WERI-Rb-1 (cell line): ENCODE measurements at places on chromosomes 7 and 10.

- DNase-seq, result no peak
These were observed at the start of gene TMEM225B for GRCh38 chr7:99597762-99598501. Gene TMEM225B, plus strand, starts transcription at chr7:99598267. Its CDS starts 6,122 bp downstream, at chr7:99604389.

GRCh38 chr7:80781561-80781979, 137.3 kb downstream of the SEMA3C start:
- DNase-seq, result no peak

DNA sequence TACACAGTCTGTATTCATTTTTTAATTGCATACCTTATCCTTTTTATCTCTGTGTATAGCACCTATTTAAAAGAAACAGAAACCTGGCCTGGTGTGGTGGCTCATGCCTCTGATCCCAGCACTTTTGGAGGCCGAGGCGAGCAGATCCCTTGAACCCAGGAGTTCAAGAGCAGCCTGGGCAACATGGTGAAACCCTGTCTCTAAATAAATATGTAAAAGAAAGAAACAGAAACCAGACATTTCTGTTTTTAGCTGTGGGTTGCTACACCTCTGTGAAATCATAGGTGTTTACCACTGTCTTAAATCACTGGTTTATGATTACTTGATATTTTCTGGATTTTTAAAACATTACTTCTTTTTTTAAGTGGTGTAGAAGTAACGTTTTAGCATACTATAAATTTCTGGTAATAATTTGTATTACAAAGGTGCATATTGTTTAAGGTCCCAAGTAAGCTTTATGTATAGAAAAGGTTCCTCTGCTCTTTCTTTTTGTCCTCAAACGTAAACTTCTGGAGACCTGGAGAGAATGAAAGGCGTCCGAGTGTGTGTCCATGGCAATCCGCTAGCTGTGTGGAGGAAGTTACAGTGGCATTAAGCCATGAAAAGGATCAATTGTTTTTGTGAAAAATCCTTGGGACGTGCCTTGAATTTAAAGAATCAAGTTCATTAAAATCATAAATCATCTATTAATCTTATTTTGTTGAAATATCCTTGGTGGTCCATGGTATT, 41.1 kb downstream of the PTPRZ1 start:
- no peak for DNase-seq

DNA sequence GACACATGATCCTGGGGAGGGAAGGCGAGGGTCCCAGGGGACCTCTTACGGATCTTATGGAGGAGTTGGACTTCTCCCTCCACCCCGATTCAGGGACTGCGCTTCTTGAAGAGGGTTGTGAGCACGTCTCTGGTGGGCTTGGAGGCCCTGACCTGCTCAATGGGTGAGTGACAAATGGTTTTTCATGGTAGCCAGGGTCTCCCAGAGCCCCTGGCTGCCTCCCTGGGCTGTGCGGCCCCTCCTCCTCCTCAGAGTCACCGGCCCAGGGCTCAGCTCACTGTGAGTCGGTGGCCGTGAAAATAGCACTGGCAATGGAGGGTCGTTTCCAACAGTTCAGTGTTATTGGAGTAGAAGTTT, 26.6 kb downstream of the INPP5A start:
- no peak for DNase-seq

- no peak for DNase-seq
These were observed 91.3 kb upstream of the NPY start for GRCh38 chr7:24192691-24193090.

DNA sequence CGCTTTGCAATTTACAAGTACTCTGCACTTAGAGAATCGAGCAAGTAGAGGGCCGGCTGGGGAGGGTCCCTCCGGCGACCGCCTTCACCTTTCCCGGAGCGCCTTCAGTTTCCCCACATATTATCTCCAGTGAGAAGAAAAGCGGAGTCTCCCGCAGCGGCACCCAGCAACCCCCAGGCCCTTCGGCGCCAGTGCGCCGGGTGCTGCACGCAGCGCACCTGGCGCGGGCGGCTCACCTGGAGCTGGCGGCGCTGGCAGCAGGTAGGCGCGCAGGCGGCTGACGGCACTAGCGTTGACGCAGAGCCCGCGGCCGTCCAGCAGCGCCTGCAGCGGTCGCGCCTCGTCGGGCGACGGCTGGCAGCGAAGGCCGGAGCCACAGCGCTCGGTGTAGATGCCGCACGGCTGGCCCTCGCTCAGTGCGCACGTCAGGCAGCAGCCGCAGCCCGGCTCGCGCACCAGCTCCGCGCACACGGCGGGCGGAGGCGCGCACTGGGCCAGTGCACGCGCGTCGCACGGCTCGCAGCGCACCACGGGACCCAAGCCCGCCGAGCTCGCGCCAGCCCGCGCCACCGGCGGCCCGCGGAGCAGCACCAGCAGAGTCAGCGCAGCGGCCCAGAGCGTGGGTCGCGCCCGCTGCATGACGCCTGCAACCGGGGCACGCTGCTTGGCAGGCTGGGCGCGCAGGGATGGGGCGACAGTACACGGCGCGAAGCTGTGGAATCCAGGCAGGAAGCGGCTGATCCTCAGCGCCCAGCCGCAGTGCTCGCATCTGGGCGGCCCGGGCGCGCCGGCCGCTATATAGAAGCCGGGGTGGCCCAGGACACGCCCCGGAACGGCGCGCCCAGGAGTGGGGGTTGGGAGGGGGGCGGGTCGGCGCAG, at the start of gene IGFBP3:
Gene IGFBP3, minus strand, starts transcription at position 771 of the 879 bp plus-strand sequence. Its CDS starts 132 bp downstream, at position 639.
- DNase-seq, result peak; percentile 41

GRCh38 chr10:131774681-131775085, 126.1 kb upstream of the PPP2R2D start:
- no peak for DNase-seq

GRCh38 chr10:131960631-131961046, 21.1 kb downstream of the BNIP3 start:
- DNase-seq, result no peak

DNA sequence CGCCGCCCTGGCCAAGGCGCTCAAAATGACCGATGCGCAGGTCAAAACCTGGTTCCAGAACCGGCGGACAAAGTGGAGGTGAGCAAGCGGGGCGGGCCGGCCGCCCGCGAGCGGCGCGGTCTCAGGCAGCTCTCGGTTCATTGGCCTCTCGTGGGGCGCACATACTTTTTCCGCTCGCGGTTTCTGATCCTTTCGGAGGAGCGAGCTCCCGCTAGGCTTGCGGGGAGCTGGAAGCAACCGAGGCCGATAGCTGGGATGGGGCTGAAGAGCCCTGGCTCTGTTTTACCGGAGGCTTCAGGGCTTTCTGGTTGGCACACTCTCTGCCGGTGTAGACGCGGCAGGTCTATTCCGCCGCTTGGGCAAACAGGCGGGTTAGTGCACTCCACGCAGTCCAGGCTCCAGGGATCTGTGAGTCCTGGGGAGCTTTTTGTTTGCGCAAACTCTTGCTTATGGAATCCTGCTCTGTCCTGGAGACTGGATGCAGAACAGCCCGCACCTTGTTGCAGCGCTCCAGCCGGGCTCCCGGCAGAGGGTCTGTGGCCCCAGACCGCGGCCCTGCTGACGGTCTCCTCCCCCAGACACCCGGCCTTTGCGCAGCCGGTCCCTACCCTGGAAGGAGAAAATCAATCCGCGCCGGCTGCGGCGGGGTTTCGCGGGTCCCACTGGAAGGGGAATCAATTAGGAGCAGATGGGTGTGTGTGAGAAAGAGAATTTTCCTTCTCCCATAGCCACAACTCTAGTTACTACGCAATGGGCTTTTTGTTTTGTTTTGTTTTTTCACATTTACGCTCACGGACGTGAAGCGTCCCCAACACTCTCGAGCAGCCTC, 3.4 kb downstream of the TLX1 start:
- no peak for DNase-seq

DNA sequence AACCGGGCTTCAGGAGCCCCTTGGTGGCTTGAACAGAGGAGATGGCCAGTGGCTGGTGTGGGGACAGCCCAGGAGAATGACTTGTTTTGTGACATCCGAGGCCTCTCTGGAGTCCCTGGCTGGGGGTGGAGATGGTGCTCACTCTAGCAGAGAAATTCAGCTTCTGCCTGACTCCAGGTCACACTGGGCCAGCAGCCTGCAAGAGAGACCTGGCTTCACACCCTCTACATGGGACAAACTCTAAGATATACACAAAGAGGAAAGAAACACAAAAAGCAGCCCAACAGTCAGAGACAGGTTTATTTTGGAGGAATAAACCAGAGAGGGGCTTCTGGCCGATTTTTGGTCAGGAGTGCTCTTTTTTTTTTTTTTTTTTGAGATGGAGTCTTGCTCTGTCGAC, 132.8 kb downstream of the ELFN1 start:
- DNase-seq, result no peak

- DNase-seq, result no peak
These were observed 368.1 kb downstream of the RPS24 start for GRCh38 chr10:78401624-78402367.

DNA sequence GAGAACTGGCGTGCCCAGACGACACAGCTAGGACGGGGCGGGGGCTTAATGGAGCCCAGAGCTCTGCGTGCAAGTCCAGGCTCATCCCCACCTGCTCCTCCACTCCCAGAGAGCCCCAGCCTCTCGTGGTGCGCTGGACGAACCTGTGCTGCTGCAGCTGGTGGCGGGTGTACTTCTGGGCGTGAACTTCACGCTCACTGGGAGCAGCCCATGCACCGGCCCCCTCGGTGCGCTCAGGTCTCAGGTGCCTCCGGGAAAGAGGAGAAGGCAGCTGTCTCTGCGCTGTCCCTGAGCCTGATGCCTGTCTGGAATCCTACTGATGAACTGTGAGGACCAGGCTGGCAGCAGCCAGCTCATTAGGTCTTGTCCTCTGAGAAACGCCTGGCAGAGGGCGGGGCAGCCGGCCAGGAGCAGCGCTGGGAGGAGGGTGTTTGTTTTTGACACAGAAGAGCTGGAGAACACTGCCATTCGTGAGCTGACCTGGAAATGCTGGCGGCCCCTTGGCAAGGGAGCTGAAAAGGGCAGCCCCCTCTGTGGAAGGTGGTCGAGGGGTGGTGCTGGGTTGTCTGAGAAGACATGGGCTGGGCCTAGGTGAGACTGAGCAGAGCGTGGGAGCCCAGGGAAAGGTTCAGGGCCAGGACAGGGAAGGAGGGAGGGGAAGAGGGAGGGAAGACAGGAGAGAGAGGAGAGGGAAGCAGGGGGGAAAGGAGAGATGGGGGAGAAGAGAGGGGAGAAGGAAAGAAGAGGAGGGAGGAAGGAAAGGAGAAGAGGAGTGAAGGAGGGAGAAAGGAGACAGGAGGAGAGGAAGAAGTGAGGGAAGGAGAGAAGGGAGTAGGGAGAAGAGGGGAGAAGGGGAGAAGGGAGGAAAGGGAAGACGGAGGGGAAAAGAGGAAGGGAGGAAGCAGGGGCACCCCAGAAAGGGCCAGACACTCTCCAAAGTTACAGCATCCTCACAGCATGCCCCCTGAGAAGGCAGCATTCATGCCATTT, 53.5 kb upstream of the TNS3 start:
- DNase-seq, result no peak

DNA sequence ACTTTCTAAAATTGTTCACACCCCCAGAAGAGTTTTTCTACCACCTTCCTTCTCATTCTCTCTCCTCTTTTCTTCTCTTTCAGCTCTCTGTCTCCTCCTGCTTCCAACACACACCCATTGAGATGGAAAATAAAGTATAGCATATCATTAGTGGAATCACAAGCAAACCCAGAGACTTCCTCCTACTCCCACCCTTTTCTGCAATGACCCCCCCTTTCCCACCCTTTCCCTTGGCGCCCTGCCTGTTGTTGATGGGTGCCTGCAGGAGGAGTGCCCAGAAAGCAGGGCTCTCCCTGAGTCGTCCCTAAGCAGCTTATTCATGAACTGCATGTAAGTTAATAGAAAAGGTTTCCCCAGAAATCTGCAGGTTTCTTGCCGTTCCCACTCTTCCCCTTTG, 300.0 kb downstream of the PLXNA4 start:
- DNase-seq, result peak; percentile 61

DNA sequence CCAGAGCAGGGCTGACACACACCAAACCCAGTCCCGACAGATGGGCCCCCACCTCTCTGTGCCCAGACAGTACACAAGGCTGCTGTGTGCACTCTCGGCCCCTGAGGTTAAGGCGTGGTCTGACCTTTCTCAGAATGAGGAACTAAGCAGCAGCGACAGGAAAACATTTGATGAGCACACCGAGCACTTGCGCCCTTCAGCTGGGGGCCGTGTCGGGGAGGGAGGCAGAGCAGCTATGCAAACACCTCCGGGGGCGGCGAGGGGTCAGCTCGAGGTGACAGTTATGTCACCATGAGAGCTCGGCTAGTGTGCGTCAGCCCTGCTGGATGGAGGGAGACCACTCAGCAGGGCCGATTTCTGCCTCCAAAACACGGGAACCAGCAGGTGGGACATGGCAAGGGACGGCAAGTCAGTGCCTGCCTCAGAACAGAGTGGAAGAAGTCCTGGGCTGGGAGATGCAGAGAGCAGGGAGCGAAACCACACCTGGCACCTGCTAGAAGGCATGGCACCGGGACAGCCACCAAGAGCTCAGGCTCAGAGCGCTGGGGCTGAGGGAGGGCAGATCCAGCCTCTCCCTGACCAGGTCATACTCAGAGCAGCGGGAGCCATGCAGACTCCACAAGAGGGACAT, 57.4 kb downstream of the CHST15 start:
- DNase-seq, result no peak

GRCh38 chr10:18359812-18360211, 219.6 kb downstream of the CACNB2 start:
- no peak for DNase-seq

GRCh38 chr7:115662120-115662519, 368.4 kb downstream of the TFEC start:
- DNase-seq, result no peak

DNA sequence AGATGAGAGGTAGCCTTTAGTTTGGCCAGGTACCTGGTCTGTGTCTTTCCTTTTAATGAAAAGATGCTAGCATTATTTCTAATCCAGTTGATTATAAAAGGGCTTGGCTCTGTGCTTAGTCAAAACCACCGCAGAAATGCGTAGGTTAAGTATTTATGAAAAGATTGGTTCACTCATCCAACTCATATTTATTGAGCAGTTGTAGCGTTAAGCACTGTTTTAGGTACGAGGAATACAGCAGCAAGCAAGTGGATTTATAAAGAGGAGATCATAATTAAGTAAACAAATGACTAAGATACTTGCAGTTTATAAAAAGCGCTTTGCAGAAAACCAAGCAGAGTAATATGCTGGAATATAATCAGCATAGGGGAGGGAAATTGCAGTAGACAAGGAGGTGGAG, 129.8 kb downstream of the PPP1R17 start:
- no peak for DNase-seq

GRCh38 chr7:86407291-86407690, 236.4 kb upstream of the GRM3 start:
- DNase-seq, result no peak

- DNase-seq, result no peak
These were observed 38.5 kb upstream of the PSMG3 start for GRCh38 chr7:1608318-1608717.
